ENCODE measurements at places on chromosomes 6 and 20.

DNA sequence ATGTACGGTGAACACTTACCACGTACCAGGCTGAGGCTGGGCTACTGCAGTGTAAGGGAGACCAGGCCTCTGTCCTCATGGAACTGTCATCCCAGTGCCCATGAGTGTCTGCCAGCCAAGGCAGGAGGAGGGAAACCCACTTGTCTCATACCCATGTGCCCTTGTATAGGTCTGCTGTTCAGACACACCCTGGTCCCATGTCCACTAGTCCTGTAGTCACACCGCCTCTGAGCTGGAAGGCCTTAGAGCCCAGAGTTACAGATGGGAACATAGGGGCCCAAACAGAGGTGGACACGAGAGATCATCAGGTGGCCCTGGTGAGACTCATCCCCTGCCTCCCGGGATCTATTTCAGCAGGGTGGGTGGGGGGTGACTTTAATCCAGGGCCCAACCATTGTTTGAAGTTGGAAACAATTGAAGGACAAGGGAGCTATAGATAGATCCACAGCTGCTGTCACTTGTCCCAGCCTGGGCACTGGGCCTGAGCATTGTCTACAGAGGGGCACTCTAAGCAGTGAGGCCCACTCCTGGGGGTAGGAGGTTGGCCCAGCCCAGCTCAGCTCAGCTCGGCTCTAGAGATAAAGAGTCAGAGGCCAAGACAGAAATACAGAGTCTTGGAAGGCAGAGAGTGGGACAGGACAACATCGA is 14.6 kb downstream of the MYH7B start:
- no peak for DNase-seq

DNA sequence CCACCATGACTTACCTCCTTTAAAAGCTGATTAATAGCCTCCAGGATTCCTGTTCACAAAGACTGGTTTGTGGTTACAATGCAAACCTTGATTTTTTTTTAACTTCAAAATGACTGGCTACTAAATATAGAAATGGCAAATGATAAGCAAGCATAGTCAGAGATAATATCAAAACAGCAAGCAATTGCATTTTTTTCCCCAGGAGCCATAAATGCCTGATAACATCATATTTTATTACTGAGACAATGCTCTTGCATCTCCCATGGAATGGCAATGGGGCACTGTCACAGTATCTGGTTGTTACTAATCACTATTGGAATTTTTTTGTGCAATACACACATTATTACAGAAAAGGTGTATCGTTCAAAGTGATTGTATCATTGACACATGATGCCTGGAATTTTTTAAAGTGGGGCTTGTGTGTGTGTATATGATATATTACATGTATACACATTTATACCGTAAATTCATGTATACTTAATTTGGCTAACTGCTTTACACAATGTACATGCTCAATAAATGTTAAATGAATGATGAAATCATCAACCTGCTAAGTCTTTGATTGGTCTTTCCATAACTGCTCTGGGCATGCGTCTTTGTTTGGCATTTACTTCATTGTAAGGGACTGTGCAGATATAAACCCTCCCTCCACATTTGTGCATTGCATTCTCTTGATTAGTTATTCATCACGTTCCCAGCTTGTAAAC is 980 bp upstream of the SALL4 start:
- DNase-seq = no peak

- DNase-seq = no peak
Measured at GRCh38 chr6:64848467-64848866, 858.6 kb downstream of the EYS start.

- no peak for DNase-seq
Measured at GRCh38 chr6:139159016-139159415, 24.1 kb downstream of the HECA start.

- no peak for DNase-seq
Measured at GRCh38 chr6:116314878-116315277, 35.1 kb upstream of the TSPYL1 start.

Measured in stimulated activated CD4-positive, alpha-beta T cell treated with anti-CD3 and anti-CD28 coated beads, Interleukin-15, amount 100 ng/mL, for 1 hour (primary cell).